Thyroid gland (tissue), 4 donors: ENCODE measurements at places on chromosomes 13 and 19. TPM values are rescaled to one million over a fixed set of nuclear protein-coding genes. Genes with fewer than 3 reads are reported as not detected.
A peak's percentile ranks its signal among the peaks of the same experiment; 100 is the strongest.

GRCh38 chr13:112960706-112961105 is 8.3 kb upstream of the MCF2L start:
- DNase-seq: no peak

GRCh38 chr13:79541426-79542049 is 60.6 kb downstream of the NDFIP2 start:
- DNase-seq: no peak

DNA sequence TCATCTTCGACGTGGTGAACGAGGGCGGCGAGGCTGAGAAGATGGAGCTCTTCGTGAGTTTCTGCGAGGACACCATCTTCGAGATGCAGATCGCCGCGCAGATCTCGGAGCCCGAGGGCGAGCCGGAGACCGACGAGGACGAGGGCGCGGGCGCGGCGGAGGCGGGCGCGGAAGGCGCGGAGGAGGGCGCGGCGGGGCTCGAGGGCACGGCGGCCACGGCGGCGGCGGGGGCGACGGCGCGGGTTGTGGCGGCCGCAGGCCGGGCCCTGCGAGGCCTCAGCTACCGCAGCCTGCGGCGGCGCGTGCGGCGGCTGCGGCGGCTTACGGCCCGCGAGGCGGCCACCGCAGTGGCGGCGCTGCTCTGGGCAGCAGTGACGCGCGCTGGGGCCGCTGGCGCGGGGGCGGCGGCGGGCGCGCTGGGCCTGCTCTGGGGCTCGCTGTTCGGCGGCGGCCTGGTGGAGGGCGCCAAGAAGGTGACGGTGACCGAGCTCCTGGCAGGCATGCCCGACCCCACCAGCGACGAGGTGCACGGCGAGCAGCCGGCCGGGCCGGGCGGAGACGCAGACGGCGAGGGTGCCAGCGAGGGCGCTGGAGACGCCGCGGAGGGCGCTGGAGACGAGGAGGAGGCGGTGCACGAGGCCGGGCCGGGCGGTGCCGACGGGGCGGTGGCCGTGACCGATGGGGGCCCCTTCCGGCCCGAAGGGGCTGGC is 52.6 kb downstream of the MAP4K1 start:
- DNase-seq: no peak

DNA sequence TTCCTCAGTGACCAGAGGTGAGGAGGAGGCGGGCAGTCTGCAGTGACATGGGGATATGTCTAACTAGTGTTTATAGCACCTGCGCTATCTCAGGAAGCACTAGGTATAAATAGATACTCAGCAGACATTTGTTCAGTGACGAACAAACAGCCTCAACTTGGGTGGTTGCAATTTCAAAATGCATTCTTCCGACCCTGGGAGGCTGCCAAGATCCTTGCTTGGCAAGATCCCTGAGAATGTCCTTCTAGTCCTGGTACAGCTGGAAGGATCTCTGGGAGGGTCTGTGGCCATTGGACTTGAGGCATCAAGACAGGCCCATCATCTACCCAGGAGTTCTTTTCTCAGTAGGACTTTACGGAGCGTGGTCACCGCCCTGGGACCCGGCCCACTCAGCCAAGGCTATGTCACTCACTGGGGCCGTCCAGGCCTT is 299.5 kb downstream of the ZNF536 start:
- DNase-seq: peak; percentile 77

DNA sequence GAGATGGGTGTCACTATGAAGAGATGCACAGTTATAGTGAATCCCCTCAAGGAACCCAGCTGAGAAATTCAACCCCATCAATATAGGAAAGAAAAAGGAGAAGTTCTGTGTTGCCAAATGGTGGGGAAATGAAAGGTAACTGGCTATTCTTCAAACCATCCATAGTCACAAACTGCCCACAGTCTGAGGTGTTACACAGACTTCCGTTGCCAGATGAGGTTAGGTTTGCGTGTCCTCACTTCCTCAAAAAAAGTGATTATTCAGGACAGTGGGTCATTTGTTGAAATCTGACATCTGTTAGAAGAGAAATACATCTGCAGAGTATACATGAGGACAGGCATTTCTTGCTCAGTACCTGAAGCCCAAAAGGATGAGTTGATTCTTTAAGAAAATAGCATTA is 9.0 kb downstream of the SIGLEC5 start:
- no peak for DNase-seq

- DNase-seq: peak; percentile 71
These were observed 7.9 kb downstream of the PBX4 start for GRCh38 chr19:19610376-19611202.

GRCh38 chr13:108508263-108508662 is 121.1 kb upstream of the MYO16 start:
- no peak for DNase-seq

DNA sequence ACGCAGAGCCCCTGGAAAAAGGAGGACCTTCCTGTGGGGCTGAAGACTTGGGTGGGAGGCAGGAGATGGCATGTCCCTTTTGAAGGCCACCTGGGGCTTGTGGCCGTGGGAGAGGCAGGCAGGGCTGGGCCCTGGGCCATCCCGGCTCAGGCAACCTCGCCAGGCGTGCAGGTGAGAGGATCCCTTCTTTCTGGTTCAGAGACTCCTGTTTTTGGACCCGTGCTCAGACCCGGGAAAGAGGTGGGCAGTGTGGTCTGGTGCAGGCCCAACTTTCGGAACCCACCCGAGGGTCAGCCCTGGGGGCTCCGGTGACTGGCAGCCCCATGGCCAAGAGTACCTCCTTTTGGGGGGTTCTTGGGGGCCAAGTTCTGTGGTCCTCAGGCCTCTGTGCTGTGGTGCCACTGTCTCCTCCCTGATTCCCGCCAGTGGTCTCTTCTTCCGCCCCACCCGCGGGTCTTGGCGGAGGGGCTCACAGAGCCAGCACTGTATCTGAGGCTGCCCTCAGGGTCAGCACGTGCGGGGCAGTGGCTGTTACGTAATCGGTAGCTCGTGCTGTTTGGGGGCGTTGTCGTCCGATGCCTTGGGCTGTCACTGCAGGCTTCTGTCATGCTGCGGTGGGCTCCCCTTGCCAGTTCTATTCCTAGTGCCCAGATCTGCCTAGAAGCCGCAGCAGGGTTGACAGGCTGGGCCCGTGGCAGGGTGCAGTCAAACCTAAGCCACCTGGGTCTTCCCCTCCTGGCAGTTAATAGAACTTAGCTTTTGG is 42.7 kb downstream of the KDM4B start:
- peak; percentile 59 for DNase-seq

- no peak for DNase-seq
These were observed 130.4 kb upstream of the MIR17HG start for GRCh38 chr13:91216928-91217700.

- DNase-seq: no peak
These were observed 5.5 kb upstream of the PSPN start for GRCh38 chr19:6381030-6381750.

DNA sequence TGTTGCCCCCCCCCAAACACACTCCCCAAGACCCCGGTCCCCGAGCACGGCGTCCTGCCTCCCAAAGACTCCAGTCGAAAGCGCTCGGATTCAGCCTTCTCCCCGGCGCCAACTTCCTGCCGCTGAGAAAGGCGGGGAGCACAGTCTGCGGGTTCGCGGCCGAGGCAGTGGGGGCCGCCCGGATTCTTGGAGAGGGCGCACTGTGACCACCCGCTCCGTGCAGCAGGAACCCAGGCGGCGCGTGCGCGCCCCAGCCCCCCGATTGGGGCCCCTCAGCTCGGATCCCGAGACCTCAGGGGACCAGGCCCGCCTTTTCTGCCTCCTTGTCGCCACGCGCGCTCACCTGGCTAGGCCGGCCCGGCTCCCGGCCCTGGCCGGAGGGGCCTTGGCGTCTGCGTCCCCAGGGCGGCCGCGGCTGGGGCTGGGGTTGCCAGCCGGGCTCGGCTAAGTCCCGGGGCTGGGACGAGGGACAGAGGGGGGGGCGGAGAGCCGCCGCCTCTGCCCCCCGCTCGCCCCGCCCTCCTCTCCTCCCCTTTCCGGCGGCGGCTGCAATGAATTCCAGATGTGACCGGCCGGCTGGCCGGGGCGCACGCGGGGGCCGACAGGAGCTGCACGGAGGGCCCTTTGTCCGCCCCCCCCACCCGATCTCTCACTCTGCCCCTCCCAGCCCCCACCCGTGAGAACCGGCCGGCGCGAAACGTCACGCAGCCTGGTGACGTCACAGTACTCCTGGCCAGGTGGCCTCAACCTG is at the start of gene S1PR2:
TSS of gene S1PR2 (minus strand) at position 471 of the 751 bp plus-strand sequence. CDS start 6,426 bp downstream, outside the sequence.
- DNase-seq: peak; percentile 68

DNA sequence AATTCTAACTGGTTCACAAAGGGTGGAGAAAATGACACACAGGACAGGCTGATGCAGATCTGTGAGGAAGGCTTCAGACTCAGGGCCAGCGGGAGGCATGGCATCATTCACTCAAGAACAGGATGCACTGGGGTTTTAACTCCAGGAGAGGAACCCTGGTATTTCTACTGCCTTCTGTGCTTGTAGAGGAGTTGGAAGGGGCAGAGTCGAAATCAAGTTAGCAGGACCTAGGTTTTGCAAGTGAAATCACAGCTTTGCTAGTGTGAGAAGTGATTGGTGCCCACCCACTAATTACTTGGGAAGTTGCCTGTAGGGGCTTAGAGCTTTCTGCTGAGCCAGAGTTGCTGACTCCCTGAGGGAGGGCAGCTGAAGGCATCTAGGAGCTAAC is 92.7 kb downstream of the AKAP11 start:
- no peak for DNase-seq

DNA sequence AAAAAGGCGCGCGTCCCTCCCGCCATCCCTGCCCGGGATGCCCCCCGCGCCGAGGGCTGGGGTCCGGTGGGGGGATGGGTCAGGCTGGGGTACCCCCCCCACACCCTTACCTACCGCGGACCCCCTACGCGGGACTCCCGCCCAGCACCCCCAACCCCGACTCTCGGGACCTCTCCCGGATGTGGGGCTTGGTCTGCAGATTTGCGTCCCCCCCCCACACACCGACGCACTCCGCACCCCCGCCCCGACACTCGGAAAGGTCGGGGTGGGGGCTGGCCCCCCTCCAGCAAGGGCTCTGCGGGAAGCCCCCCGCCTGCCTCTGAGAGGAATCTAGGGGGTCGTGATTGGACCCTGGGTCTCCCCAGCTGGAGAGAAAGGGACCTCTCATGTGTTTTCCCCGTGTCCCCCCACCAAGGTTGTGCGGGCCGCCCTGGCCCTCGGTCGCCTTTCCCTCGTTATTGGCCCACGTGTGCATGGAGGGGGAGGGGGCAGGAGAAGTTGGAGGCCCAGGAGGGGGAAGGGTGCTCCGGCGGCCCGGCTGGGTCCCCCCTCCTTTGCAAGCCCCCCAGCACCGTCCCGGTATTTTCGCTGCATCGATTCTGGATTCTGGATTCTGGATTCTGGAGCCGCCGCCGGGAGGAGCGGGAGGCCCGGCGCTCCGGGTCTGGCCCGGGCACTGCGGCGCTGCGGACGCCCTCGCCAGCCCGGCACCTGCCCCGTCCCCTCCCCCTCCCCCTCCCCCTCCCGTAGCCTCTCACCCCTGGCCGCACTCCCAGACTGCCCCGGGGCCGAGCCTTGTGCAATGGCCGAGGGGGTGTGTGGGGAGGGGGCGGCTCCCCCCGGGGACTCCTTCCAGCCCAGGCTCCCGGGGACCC is 607 bp downstream of the NFIC start:
- DNase-seq: peak; percentile 64

GRCh38 chr19:13210941-13211340 is 60.7 kb downstream of the IER2 start:
- no peak for DNase-seq

- DNase-seq: no peak
These were observed 1.1 kb downstream of the ZFP30 start for GRCh38 chr19:37654118-37654517.

DNA sequence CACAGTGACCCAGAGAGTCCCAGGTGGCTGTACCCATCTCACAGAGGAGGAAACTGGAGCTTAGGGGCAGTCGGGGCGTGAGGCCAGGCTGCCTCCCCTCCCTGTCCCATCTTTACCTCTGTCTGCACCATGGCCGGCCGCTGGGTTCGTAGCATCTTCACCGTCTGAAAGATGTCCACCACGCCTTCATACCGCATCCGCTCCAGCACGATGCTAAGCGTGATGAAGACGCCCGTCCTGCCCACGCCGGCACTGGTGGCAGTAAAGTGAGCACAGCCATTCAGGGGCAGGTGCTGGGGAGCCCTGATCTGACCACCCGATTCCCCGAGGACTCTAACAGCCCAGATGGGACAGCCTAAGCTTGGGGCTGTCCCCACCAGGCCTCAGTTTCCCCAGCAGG is 132.8 kb downstream of the PTPRS start:
- no peak for DNase-seq

GRCh38 chr13:23725922-23726321 is 155.7 kb downstream of the TNFRSF19 start:
- DNase-seq: no peak

- DNase-seq: no peak
These were observed 66.3 kb downstream of the TBC1D4 start for GRCh38 chr13:75415694-75416093.

- peak; percentile 77 for DNase-seq
These were observed 159.5 kb downstream of the KDM4B start for GRCh38 chr19:5128251-5128935.

DNA sequence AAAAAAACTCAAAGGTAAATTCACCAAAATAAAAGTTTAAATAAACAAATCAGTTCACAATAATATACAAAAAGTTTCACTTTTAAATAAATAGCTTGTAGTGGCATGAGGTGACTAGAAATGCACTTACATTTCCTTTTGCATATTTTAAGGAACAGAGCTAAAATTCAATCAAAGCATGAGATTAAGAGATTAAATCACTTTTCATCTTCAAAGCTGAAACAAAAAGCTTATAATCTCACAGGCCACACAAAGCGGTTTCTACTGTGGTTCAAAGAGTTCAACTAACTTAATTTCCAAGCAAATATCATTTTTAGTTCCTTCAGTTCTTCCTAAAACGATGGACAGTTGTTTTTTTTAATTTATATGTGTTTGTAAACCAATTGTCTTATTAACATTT is 38.9 kb downstream of the TSC22D1 start:
- no peak for DNase-seq

DNA sequence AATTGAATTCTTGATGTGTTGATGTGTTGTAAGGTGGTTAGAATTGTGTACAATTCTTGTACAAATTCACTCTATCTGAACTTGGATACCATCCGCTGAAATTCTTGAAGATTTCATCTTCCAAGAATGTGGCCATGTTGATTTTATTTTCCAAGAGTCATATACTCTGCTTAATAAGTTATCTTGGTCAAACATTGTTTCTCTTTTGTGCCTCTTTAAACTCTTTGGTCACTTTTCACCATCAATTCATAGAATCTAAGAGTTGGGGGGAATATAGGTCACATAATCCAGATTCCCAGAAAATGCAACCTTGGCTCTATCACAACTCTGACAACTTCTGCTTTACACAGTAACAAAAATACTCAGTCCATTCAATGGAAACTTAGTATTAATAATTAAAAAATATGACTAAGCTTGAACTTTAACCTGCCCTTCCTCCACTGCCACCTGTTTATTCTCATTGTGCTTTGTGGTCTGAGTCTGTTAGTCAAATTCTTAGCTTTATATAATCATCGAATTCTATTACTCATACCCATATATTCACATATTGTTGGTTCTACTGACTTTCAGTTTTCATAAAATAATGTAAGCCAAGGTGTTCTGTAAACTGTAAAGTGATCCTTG is 373.2 kb downstream of the LMO7 start:
- DNase-seq: no peak

GRCh38 chr13:41061914-41062837 is 867 bp downstream of the WBP4 start:
- DNase-seq: no peak

GRCh38 chr19:7909471-7910067 is 5.1 kb upstream of the TGFBR3L start:
- no peak for DNase-seq

- DNase-seq: no peak
These were observed 5.7 kb upstream of the MRPS31 start for GRCh38 chr13:40776681-40777165.

The RGL3 gene
- total RNA-seq: 117 TPM

The GPR108 gene
- 120 TPM for total RNA-seq

The GADD45GIP1 gene
- total RNA-seq: 60.7 TPM

The C13orf42 gene
- total RNA-seq: not detected
